ENCODE measurements at places on chromosomes 5 and 9. TPM values are rescaled to one million over a fixed set of nuclear protein-coding genes. Genes with fewer than 3 reads are reported as not detected.

DNA sequence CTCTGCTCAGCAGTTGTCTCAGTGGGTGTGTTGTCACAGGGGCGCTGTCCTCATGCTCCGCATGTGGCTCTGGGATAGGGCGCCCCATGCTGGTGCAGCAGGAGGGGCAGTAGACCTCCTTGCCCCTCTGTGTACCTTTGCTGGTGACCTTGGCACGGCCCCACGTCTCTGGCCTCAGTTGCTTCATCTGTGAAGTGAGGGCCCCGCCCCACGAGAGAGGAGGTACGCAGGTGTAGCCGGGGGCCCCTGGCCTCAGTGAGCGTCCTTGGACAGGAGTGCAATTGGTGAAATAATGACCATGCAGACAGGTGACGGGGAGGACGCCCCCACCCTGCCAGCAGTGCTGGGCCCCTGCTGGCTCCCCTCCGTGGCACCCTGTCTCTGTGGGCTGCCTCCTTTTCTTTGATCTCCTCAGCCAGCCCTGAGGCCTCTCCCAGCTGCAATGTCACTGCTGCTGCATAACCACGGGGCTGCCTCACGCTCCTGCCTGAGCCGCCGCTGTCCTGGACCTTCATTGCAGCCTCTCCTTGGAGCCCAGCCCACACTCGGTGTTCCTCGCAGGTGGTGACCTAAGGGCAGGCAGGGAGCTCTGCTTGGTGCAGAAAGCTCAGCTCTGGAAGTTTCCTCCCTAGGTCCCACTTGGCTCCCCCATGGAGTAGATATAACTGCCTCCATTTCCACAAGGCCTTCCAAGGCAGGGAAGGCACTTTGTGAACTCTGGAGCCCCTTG is 57.3 kb downstream of the PHF2 start:
- DNase-seq: no peak

DNA sequence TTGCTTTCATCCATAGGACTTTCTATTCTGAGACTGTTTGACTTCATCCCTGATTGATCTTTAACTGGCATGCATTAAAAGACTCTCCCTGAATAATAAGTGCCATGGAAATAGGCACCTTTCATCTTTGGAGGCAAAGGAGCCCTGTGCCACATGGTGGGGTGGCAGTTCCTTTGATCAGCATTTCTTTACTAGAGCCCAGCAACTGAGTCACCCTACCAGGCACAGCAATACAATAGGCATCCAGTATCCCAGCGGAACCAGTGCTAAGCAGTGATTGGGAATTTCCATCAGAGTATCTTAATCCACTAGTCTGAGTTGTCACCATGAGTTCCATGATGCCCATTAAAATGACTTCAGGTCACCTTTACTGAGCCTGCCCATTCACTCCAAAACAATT is 476.1 kb upstream of the MPDZ start:
- no peak for DNase-seq

DNA sequence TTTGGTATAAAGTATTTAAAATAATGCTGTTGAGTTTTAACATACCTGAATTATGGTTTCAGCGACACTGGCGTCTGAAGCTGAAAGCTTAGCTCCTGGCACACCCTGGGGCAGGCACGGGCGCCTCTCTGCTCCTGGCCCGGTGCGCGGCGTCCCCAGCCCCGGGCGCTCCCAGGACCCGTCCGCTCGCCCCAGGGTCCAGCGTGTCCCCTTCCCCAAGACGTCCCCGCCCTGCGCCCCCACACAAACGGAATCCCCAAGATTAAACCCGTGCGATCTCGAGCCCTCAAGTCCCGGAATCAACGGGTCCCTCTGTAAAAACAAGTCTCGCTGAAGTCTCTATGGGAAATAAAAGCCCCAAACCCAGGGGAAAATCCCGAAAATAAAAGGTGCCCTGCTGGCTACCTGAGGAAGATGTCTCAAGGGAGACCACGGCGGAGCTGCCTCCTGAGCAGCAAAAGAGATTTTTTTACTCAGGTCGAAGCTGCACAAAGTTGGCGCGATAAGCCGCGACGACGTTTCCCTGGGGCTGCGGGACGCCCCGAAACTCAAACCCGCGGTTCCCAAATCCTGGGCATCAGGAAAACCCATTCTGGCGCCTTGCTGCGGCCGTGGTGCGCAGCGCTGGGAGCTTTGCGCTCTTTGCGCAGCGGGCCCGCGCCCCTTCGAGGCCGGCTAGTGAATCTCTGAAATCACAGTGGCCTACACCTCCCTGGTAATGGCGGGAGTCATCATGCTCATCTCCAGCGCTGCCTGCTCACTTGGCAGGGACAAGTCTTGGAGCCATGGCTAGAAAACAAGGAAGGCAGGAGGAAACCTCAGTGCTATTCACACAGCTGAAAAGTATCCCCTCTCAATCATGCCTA is 6.3 kb upstream of the IFNA8 start:
- DNase-seq: peak; percentile 24

GRCh38 chr9:127738666-127739065 is 3.6 kb upstream of the TOR2A start:
- no peak for DNase-seq

GRCh38 chr9:114017741-114018715 is 60.1 kb downstream of the AMBP start:
- no peak for DNase-seq

DNA sequence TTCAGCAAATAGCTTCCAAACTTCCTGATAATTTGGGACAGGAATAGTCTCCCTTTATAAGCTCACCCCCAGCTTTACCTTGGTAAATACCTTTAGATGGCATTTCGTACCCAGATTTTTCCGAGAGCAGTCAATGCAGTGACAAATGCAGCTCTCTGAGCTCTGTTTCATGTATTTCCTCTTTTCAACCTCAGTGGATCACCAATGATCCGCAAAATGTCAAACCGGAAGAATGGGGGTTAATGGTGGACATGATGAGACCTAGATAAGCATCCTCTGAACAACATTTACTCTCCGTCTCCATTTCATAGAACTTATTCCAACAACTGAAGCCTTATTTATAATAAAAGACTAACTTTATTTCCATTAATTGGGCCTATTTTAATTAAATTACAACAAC is 227.3 kb downstream of the MCTP1 start:
- DNase-seq: no peak

- no peak for DNase-seq
Observed at GRCh38 chr5:139193928-139194327, 4.2 kb downstream of the SIL1 start.

- no peak for DNase-seq
Observed at GRCh38 chr9:92963831-92964606, 16.7 kb downstream of the FGD3 start.

Gene GLRA1
- not detected for polyA plus RNA-seq

Gene TCF7
- polyA plus RNA-seq: 2.0 TPM

All from muscle of back (tissue), 13 donors.